ENCODE measurements at places on chromosomes 4 and X.

GRCh38 chr4:108834835-108835384 is 72.1 kb upstream of the ETNPPL start:
- DNase-seq = no peak

- DNase-seq = no peak
Observed at GRCh38 chr4:38670109-38670901, 6.3 kb downstream of the KLF3 start.

DNA sequence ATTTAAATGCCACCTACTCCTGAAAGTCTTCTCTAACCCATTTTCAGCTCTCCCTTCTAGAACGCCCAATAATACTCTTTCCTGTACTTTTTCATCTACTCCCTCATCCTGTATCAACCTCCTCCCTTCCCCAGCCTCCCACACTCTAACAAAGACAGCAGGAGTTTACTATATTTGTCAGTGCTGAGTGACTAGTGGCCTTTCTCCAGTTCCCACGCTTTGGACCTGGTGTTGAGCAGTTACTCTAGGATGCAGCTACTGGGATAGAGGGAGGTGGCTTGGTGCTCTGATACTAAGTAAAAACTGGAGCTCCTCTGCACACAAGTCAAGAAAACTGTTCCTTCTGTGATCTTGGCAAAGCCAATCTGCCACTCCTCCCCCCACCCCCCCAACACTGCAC is 36.1 kb upstream of the KLHL13 start:
- DNase-seq = no peak

- no peak for DNase-seq
Observed at GRCh38 chr4:140609548-140610425, 41.0 kb upstream of the UCP1 start.

- DNase-seq = no peak
Observed at GRCh38 chrX:67717571-67717970, 173.8 kb downstream of the AR start.

- no peak for DNase-seq
Observed at GRCh38 chr4:24489870-24490269, 94.5 kb downstream of the DHX15 start.

DNA sequence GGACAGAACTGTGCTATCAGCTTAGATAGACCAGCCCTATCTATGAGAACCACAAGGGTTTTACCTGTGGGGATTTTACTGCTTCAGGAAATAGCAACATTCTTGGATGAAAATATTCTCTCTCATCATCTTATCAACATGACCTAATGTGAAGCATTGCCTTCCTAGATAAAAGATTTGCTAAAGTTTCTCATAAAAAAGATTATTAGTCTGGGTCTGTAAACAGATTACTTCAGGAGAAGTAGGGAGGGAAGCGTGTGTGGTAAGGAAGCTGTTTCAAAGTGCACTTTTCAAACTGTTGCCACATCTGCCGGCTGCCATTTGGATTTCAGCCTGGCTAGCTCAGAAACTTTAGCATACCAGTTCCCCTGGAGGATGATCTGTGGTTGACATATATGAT is at the start of gene NOX1:
TSS of gene NOX1 (minus strand) at position 35 of the 400 bp plus-strand sequence. CDS start 220 bp downstream, outside the sequence.
- no peak for DNase-seq

GRCh38 chrX:3763111-3763510 is 49.7 kb upstream of the PRKX start:
- DNase-seq = no peak

DNA sequence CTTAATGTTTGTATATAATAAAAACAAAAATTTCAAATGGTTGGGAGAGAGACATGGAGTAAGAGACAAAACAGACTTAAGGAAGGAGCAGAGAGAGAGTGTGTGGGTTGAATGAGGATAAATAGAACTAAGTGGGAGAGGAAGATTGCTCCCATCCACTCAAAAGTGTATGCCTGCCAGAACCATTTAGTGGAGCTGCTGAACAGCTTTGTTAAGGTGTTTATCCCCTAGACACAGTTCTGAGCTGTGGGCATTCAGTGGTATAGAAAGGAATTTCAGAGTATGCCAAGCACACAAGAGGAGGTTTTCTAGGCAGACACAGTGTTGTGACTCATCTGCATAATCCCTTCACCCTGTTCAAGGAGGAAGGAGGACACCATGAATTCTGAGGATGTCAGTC is 508.6 kb upstream of the EPHA5 start:
- no peak for DNase-seq

DNA sequence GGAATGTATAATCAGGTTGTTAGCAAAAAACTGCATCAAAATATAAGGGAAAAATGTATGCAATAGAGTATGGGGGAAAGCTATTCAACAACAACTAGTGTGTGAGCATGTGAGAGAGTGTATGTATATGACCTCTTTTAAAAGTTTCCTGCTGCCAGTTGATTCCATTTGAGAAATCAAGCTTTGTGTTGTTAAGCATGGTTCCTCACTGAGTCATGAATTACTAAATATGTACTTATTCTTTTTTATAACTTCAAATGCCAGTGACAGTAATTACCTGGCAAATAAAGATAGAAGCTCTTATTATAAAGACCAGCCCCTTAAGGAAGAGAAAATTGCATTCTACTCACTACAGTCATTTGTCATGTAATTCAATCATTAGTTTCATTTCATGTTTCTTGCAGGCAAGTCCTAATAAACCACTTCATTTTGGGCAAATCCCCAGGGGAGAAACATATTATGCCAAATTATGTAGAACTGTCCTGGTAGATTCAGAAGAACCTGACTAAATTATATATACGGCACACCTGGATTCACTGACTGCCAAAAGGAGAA is 19.2 kb downstream of the RASGEF1B start:
- no peak for DNase-seq

GRCh38 chrX:10769195-10769594 is 148.8 kb upstream of the MID1 start:
- DNase-seq = no peak
